Activated CD4-positive, CD25-positive, alpha-beta regulatory T cell treated with anti-CD3 and anti-CD28 coated beads, Interleukin-2, amount 50 U/mL, for 16 hours (primary cell): ENCODE measurements at places on chromosomes 4 and X.

DNA sequence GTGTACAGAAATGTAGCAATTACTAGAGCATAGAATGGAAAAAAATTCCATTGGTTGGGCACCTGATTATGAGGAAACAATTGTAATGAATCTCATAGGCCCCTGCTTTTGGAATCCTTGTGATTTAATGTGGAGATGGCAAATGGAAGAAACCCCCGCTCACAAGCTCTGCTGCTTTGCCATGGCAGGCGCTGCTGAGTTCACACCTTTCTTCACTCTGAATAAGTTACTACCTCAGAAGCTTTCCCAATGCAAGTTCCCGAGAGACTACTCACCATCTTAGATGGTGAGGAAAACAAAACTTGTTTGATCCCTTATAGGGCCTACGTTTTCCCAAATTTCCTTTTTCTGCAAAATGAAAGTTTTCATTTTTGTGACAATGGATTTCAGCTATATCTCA lies 266.6 kb upstream of the TAPT1 start:
- no peak for DNase-seq

GRCh38 chrX:101450961-101451360 lies 34.3 kb upstream of the ARMCX4 start:
- no peak for DNase-seq

DNA sequence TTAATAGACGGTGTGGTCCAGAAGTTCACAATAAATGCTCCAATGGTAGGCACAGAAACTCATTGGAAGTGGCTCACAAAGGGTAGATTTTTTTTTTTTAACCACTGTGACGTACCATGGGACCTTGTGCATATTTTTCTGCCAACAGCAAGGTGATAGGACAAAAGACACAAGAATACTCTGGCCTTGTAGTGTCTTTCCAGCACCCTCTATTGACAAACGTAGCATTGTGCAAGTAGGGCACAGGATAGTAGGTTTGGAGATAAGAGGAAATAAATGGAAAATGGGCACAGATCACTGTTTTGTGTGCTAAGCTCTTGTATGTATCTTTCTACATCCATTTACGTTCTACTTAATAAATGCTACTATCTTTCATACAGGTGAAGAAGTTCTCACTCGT lies 2054.9 kb downstream of the PCDH7 start:
- no peak for DNase-seq

DNA sequence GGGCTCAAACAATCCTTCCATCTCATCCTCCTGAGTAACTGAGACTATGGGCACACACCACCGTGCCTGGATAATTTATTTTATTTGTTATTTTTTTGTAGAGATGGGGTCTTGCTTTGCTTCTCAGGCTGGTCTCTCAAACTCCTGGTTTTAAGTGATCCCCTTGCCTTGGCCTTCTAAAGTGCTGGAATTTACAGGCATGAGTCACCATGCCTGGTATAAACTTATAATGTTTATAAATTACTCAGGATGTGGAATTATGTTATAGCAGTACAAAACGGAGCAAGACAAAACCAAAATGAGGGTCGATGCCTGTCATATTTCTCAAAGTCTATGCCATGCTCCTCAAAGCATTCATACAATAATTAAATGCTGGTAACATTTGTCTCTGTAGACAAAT lies 29.8 kb upstream of the TEX13C start:
- no peak for DNase-seq

- DNase-seq = no peak
These were observed 20.4 kb downstream of the HERC5 start for GRCh38 chr4:88477229-88477860.

- no peak for DNase-seq
These were observed 45.9 kb downstream of the VEGFC start for GRCh38 chr4:176746846-176747245.

GRCh38 chr4:108622022-108622421 lies 1.6 kb downstream of the RPL34 start:
- DNase-seq = no peak

DNA sequence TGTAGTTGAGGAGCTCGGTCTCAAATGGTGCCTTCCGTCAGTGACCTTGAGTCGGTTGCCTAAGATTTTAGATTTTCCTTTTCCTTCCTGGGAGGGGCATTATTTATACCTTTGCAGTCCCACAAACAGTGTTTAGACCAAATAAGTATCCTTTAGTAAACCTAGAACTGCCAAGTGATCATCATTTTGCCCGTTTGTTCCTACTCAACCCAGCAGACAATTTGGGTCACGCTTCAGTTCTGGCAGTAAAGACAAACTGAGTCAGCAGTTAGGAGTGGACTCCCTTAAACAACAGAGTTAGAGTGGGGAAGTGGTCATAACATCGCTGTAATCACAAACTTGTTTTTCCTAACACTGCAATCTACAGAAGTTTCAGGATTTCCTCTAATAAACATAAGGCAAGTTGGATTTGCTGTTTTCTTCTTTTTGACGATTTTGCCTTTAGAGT lies 777 bp upstream of the WDFY3 start:
- DNase-seq = no peak

DNA sequence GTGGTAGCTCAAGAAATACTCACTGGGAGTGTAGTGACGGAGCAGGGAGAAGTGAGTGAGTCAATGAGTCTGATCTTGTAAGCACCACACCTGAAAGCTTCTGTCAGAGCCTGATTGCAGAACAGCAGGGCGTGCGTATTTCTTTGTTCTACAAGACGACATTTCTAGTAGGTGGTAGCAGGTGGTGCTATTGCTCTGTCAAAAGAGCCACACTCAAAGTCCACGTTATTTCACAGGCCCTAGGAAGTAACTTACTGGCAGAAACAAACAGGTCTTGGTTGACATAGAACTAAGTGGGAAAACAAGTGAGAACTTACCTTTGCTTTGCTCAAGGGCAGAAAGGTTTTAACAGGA lies 46.4 kb upstream of the SPRY1 start:
- no peak for DNase-seq

- no peak for DNase-seq
These were observed 17.7 kb downstream of the SLC10A6 start for GRCh38 chr4:86831262-86832130.

DNA sequence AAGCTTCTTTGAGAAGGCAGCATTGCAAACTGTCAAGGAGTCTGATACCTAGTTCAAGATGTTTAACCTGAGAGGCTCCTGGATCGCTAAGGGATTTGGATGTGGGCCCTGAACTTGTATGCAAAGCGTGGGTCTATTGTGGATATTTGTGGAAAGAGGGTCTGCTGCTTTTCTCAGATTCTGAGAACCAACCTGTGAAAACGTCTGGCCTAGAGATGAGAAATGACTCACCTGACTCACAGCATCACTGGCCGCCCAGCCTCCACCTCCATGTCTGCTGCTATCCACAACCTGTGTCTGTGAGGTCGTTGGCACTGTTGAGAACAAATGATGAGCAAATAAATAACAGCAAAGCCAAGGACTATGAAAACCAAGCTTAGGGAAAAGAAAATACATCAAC lies 33.3 kb upstream of the PROM1 start:
- DNase-seq = no peak

DNA sequence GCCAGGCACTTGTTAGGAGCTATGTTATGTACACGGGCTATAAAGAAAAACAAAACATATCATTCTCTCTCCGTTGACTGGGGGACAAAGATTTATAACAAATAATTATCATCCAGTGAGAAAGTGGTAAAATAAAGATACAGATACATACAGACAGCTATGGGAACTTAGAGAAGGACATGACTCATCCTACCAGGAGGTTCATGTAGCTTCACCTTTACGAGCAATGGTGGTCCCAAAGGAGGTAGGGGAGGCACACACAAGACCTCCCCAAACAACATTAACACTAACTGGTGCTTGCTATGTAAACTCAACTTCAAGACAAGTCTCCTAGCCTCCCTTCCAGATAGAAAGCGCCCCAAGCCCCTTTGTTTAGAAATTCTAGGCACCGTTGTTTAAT lies 8.9 kb downstream of the AMBN start:
- no peak for DNase-seq

DNA sequence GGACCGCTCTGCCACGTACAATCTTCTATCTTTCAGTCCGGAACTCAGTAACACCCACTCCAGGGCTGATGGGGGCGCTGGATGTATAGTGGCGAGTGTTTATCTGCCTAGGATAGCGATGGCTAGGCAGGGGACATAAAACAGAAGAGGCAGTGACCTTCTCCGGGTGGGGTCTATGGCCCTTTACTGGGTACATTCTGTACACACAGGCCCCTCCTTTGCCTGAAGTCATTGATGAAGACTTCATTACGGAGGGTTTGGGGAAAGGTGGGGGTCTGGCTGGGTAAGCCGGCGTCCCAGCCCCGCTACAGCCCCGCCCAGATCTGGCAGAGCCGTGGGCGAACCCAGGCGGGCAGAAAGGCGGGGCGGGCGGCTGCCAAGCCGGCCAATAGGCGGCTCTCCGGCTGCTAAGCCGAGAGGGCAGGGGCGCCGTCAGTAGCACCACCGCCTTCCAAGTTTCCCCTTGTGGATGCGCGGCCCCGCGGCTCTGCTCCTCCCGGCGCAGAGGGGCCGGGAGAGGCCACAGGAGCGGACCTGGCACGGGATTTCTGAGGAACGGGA lies at the start of gene CHST7:
Gene CHST7 (plus strand): TSS at position 435 of the 561 bp plus-strand sequence. CDS start 167 bp downstream, outside the sequence.
- no peak for DNase-seq

DNA sequence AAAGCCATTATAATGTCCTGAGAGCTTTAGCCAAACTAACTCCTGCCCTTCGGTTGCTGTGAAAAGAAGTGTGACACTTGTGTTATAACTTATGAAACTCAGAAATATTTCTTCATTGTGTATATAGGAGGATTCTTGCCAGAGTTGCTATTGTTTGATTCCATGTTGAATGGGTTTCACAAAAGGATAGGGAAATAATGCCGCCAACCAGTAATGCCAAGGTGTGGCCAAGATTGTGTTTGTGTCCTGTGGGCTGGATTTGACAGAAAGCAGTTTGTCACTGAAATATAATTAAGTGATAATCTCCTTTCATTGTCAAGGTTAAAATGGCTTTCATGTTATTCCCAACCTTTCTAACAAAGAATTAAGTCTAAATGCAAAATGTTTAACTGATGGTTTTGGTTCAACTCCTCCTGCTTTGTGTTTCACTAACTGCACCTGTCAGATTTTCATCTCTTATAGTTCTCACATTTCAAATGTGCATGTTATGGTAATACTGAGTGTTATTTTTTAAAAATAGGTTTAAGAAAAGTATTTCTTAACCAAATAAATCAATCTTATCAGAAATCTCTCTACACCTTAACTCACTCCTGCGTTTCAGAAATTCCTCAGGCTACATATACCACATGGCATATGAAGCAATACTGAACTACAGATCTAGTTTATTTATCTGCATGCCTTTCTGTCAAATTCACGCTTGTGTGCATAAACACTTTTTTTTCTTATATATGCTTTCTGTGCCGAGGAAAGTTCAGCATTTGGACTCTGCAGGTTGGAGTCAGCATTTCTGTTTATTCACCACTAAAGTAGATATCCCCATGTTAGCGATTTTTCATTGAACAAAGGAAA lies at the start of gene CLDN22:
Gene CLDN22 (minus strand): TSS at position 66 of the 849 bp plus-strand sequence. CDS start 58 bp downstream, at position 8.
- DNase-seq = no peak

- DNase-seq = no peak
These were observed 8.0 kb upstream of the KCNE5 start for GRCh38 chrX:109632906-109633504.

DNA sequence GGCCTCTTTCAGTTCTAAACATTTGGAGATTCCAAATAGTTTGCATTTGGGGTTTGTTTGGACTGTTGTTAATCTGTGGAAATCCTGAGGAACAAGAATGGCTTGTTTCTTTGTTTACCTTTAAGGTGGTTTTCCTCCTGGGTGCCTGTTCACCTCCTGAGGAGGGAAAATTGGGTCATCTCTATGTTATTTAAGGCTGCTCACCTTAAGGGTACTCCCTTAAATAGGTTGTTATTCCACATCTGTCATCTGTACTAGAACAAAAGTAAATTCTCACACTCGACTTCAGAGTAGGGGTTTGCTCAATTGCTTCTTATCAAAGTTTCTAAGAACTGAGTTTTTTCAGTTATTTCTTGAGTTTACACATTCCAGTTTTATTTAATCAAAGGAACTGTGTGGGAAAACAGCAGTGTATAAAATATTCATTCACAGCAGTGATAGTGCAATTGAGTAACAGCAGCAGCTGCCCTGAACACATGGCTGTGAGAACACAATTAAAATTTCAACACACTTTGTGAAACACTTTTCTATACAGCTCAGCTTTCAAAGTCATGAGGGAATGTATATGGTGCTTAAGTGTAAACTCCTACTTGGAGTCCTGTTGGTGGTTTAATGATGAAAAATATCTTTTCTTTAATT lies 238.5 kb upstream of the PGRMC2 start:
- DNase-seq = no peak

DNA sequence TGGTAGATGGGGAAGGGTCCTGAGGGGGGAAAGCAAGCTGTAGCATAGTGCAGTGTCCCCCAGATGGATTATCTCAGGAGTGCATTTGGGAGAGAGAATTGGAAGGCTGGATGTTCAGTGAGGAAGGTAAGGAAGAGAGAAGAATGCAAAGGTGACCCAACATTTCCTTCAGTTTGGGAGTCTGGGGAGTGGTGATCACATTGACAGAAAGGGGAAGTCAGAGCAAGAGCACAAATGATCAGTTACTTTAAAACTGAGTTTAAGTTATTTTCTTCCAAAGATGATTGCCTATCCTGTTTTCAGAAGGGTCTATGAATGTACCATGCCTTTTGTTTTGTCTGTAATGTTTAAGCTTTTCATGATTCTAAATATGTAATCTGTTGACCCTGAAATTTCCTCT lies 47.6 kb downstream of the ARHGAP10 start:
- no peak for DNase-seq

- no peak for DNase-seq
These were observed 102.1 kb downstream of the UCHL1 start for GRCh38 chr4:41358647-41359421.

DNA sequence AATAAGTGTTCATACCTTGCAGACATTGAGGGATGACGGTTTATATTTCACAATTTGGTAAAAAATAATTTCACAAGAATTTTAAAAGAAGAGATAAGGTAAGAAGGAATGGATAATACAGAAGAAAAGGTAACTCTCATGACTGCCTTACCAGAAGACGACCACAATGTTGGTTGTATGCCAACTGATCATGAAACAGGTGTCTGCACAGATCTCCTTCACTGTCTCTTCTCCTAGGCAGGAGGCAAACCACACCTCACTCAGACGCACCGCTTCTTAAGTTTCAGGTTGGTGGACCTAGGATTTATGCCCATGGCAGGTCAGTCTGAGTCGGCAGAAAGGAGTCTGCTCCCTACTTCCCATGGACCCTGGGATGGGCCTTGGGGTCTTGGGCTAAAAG lies 177.2 kb downstream of the VSIG4 start:
- DNase-seq = no peak

DNA sequence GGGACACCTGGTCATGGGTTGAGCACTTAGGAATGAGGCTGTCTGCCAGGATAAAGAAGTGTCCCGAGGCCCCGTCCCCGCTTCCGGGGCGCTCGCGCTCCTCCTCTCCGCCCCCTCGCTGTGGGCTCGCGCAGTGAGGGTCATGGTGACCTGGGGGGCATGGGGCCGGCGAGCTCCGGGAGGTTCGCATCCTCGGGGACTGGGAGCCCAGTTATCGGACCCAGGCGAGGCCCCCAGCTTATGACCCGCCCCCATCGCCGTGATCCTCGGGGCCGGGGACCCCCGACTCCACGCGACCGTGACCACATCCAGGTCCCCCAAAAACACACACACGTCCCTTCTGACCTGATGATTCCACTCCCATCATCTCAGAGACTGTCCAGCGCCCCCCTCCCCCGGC lies 35.3 kb upstream of the SRPX start:
- no peak for DNase-seq
